Activated T-helper 2 cell treated with anti-CD3 and anti-CD28 coated beads, Interferon-gamma antibody, Interleukin-2, Interleukin-4, amounts not matched to agents 10 μg/mL and 5 μg/mL and 100 μg/mL, durations not matched to agents 14 hours and 24 hours and 36 hours (primary cell): ENCODE measurements at places on chromosomes 12 and 14.

DNA sequence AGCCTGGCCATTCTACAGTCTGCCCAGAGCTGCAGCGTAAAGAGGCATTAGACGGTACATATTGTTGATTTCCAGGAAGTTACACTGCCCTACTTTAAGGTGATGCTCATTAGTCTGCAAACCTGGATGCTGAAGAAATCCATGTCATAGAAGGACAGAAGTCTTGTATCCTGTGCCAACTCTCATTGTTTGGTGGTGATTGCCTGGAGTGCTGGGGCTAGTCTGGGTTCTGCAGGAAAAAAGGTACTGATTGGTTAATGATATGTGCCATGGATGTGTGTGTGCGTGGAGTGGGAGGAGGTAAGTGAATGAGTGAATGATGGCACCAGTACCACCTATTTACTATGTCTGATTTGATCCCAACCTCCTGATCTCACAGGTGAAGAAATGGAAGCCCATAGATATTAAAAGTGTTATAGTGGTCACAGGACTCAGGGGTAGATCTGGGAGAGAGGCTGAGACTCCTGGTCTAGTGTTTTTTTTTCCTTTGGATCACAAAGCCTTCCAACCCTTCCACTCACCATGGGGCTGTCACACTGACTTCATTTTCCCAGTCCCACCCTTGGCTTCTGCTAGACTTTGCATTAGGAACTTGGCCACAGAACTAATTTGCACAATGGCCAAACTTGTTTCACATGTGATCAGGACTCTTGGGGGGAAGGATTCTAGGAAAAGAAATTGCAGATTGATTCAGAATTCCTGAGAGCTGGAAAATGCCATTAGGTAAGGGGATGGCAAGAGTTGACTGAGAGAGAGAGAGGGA, 96.1 kb downstream of the TMX1 start:
- no peak for DNase-seq

- no peak for DNase-seq
Observed at GRCh38 chr12:52235001-52235764, 2.1 kb downstream of the KRT7 start.

- no peak for DNase-seq
Observed at GRCh38 chr12:66885115-66885875, 206.4 kb upstream of the GRIP1 start.

GRCh38 chr14:104346608-104347007, 208.2 kb downstream of the KIF26A start:
- DNase-seq, result no peak

DNA sequence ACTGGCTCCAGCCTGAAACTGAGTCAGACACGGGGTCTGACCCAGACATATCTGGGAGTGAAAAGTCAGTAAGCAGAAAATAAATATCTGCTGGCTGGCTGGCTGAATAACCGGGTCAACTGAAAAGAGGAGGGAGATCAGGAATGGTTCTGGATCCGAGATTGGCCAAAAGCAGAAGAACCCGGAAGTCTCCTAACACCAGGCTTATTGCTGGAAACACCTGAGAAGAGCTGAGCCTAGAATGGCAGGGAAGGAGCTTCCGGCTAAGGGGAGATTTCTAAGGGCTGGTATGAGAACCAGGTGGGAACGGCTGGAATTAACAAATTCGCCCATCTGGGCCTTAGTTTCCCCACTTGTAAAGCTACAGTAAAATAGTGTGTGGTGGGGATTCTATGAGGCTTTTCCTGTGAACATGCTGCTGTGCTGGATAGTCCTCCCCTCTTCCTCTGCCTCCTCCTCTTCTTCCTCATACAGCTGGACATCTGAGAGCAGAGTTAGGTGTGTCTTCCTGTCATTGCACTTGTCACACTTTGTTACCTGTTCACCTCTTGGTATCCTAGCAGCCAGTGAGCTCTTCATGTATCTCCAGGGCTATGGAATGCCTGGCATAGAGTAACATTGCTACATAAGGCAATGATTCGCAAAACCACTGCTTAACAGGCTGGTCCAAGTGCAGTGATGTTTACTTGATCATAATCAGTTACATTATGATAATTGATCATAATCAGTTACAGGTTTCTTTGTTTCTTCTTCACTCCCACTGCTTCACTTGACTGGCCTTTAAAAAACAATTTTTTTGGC, 2.0 kb upstream of the SHMT2 start:
- DNase-seq, result no peak

GRCh38 chr12:18549598-18549997, 188.2 kb downstream of the PLCZ1 start:
- no peak for DNase-seq

- no peak for DNase-seq
Observed at GRCh38 chr12:93043192-93043876, 114.2 kb upstream of the EEA1 start.

GRCh38 chr12:96786791-96787190, 120.3 kb upstream of the NEDD1 start:
- no peak for DNase-seq

- no peak for DNase-seq
Observed at GRCh38 chr12:49876070-49876469, 27.6 kb downstream of the FAIM2 start.

GRCh38 chr14:88630565-88630964, 67.7 kb downstream of the ZC3H14 start:
- no peak for DNase-seq

DNA sequence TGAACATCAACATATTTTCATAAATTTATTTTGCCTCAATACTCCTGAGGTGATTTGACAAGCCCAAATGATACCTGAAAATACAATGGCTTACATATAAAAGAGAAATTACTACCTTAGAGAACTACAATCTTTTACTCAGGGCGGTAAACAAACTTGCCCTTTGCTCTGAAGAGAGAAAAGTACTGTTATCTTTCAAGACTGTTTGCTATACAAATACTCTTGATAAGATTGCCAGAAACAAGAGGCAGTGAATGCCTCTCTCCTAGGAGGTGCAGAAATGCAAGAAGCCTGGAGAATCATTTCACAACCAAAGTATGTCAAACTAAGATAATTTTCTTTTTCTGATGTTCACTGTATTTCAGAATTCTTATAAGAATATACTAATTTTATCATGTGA, 160.3 kb downstream of the ALX1 start:
- DNase-seq, result no peak

GRCh38 chr12:53053218-53054111, 3.6 kb downstream of the TNS2 start:
- peak; percentile 39 for DNase-seq
